ENCODE measurements at places on chromosomes 16 and 17.

- H3K27ac ChIP-seq = no peak overlapping the region
- no peaks in the 10 kb centered on the region for H3K36me3 ChIP-seq
- peaks cover 34% of the 10 kb centered on the region for H3K27me3 ChIP-seq
- peaks cover 4% of the 10 kb centered on the region for H3K4me1 ChIP-seq
These were observed 2.7 kb downstream of the C1QTNF1 start for GRCh38 chr17:79026376-79027273.

- no peaks in the 10 kb centered on the region for H3K36me3 ChIP-seq
- DNase-seq = no peak
- H3K4me1 ChIP-seq = no peaks in the 10 kb centered on the region
These were observed 63.3 kb upstream of the KCNJ16 start for GRCh38 chr17:70011750-70012149.

- peaks cover 10% of the 10 kb centered on the region for H3K36me3 ChIP-seq
- H3K27ac ChIP-seq = no peak overlapping the region
- no peaks in the 10 kb centered on the region for H3K27me3 ChIP-seq
- H3K4me1 ChIP-seq = peaks cover 35% of the 10 kb centered on the region
- no peak for DNase-seq
These were observed 40.4 kb downstream of the UBE2G1 start for GRCh38 chr17:4326112-4326511.

DNA sequence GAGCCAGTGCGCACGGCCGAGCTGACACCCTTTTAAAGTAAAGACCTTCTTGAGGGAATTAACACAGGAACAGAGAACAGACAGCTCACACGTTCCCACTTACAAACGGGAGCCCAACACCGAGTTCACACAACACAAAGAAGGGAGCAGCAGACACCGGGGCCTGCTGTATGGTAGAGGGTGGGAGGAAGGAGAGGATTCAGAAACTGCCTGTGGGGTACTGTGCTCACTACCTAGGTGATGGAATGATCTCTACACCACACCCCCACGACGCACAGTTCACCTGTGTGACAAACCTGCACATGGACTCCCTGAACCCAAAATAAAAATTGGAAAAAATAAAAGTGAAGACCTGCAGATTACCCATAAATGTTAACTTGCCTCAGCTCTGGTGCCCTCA is 32.5 kb downstream of the TMC6 start:
- no peaks in the 10 kb centered on the region for H3K27me3 ChIP-seq
- DNase-seq = no peak
- H3K36me3 ChIP-seq = peaks cover 4% of the 10 kb centered on the region
- H3K4me3 ChIP-seq = no peak overlapping the region

- H3K4me3 ChIP-seq = no peak overlapping the region
- H3K4me1 ChIP-seq = peaks cover 48% of the 10 kb centered on the region
- H3K36me3 ChIP-seq = peaks cover 4% of the 10 kb centered on the region
- H3K27me3 ChIP-seq = no peaks in the 10 kb centered on the region
- H3K27ac ChIP-seq = peak overlapping the region; percentile 12
These were observed 8.1 kb downstream of the CLTC start for GRCh38 chr17:59627770-59628171.

GRCh38 chr16:13438064-13438463 is 481.9 kb upstream of the ERCC4 start:
- no peaks in the 10 kb centered on the region for H3K36me3 ChIP-seq
- H3K4me1 ChIP-seq = no peaks in the 10 kb centered on the region
- no peak overlapping the region for H3K4me3 ChIP-seq
- DNase-seq = no peak
- H3K27ac ChIP-seq = no peak overlapping the region

- peaks cover 6% of the 10 kb centered on the region for H3K36me3 ChIP-seq
- H3K4me1 ChIP-seq = peaks cover 47% of the 10 kb centered on the region
- H3K27me3 ChIP-seq = no peaks in the 10 kb centered on the region
- DNase-seq = no peak
These were observed 7.5 kb downstream of the FLOT2 start for GRCh38 chr17:28889996-28890395.

DNA sequence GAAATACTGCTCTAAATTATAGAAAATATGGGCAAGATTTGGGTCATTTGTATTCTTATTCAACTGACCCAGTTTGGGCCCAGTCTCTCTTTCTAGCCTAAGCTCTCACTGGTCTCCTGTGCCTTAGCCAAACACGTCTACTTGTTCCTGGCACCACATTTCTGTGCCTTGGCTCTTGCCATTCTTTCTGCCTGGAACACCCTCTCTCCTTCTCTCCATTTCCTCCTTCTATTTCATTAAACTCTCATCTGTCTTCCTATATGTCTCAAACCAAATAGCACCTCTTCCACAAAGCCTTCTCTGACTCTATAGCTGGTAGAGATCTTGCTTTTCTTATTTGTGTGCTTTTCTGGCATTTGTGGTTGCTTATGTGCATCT is 37.7 kb upstream of the NUFIP2 start:
- no peaks in the 10 kb centered on the region for H3K27me3 ChIP-seq
- no peak for DNase-seq
- H3K36me3 ChIP-seq = no peaks in the 10 kb centered on the region
- H3K4me3 ChIP-seq = no peak overlapping the region

DNA sequence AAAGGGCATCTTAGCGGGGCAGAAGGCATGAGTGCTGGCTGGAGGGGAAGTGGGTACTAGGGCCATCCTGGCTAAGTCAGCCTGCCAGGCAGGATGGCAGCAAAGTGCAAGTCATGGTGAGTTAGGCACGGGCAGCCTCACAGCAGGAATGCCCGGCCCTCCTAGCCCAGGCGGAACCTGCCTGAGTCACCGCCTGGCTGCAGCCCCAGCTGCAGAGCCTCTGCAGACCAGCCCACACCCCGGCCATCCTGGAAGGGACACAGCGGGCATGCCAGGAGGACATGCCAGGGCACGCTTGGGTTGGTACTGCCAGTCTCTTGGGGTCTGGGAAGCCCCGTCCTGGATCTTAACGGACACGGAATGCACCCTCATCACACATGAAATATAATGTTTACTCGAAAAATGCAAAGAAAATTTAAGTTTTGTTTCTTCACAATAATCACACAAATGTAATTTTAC is 5.0 kb upstream of the ALDH3A1 start:
- H3K36me3 ChIP-seq = no peaks in the 10 kb centered on the region
- H3K4me3 ChIP-seq = no peak overlapping the region
- H3K27ac ChIP-seq = no peak overlapping the region
- H3K4me1 ChIP-seq = no peaks in the 10 kb centered on the region
- no peak for DNase-seq

GRCh38 chr17:32869345-32870026 is 7.4 kb downstream of the MYO1D start:
- H3K27ac ChIP-seq = no peak overlapping the region
- H3K4me1 ChIP-seq = peaks cover 5% of the 10 kb centered on the region
- H3K4me3 ChIP-seq = no peak overlapping the region
- no peaks in the 10 kb centered on the region for H3K36me3 ChIP-seq
- no peak for DNase-seq

DNA sequence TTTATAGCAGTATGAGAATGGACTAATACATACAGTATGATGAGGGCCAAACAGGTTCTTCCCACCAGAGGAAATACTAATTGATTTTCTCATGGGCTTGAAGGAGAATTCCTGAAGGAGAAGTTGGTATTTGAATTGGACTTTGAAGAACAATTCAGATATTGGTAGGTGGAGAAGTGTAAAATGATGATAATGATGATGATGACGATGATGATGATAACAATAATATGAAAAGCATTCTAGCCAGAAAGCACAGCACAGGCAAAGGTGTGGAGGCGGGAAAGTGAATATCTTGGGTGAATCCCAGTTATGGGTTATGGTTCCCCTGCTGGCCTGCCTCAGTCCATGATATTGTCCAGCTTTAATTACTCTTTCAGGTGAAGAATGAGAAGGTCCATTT is 562.4 kb upstream of the SALL1 start:
- no peak for DNase-seq
- no peaks in the 10 kb centered on the region for H3K4me1 ChIP-seq
- no peak overlapping the region for H3K4me3 ChIP-seq
- H3K27ac ChIP-seq = no peak overlapping the region

DNA sequence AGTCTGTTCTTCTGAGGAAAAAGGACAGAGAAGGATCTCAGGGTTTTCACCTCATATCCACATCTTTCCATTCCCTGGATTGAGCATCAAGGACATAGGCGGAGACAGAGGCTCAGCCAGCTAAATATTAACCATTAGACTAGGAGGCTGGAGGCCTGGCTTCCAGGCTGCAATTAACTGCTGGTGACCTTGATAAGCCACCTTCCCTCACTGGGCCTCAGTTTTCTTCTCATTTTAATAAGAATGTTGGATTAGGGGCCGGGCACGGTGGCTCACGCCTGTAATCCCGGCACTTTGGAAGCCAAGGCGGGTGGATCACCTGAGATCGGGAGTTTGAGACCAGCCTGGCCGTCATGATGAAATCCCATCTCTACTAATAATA is 25.6 kb upstream of the CNOT1 start:
- peaks cover 5% of the 10 kb centered on the region for H3K27me3 ChIP-seq
- H3K4me1 ChIP-seq = no peaks in the 10 kb centered on the region
- no peak for DNase-seq

GRCh38 chr16:78813661-78814311 is 714.3 kb downstream of the WWOX start:
- H3K27me3 ChIP-seq = peaks cover 6% of the 10 kb centered on the region
- no peaks in the 10 kb centered on the region for H3K36me3 ChIP-seq
- H3K4me3 ChIP-seq = no peak overlapping the region
- no peak for DNase-seq

GRCh38 chr16:11020388-11020787 is 76.0 kb downstream of the CLEC16A start:
- H3K27me3 ChIP-seq = no peaks in the 10 kb centered on the region
- H3K27ac ChIP-seq = no peak overlapping the region
- peaks cover 18% of the 10 kb centered on the region for H3K36me3 ChIP-seq
- DNase-seq = no peak
- no peak overlapping the region for H3K4me3 ChIP-seq
- H3K4me1 ChIP-seq = peaks cover 35% of the 10 kb centered on the region

DNA sequence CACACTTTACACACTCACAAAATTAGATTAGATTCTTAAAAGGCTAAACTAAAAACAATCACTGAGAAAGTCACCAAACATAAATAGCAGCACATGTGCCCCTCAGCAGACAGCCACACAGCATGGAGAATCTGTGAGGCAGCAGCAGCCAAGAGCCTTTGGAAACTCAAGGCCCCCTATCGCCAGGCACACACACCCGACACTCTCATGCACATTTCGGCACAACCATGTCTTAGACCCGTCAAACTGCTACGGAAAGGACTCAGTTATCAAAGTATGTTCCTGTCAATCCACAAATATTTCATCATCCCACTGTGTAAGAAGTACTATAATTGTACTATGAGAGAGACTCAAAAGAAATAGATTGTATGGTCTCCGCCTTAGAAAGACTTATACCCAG is 20.9 kb downstream of the UBE2O start:
- no peaks in the 10 kb centered on the region for H3K27me3 ChIP-seq
- peaks cover 25% of the 10 kb centered on the region for H3K4me1 ChIP-seq
- no peak overlapping the region for H3K27ac ChIP-seq
- no peak overlapping the region for H3K4me3 ChIP-seq
- no peak for DNase-seq

GRCh38 chr16:30066761-30067583 is 1.4 kb downstream of the ALDOA start:
- H3K4me3 ChIP-seq = peak overlapping the region; percentile 97
- no peaks in the 10 kb centered on the region for H3K27me3 ChIP-seq
- H3K4me1 ChIP-seq = peaks cover 35% of the 10 kb centered on the region
- DNase-seq = no peak
- peaks cover 12% of the 10 kb centered on the region for H3K36me3 ChIP-seq
- H3K27ac ChIP-seq = peak overlapping the region; percentile 98

- peaks cover 12% of the 10 kb centered on the region for H3K4me1 ChIP-seq
- H3K27me3 ChIP-seq = no peaks in the 10 kb centered on the region
- no peak overlapping the region for H3K4me3 ChIP-seq
- DNase-seq = no peak
- H3K27ac ChIP-seq = no peak overlapping the region
These were observed 12.4 kb downstream of the CMTR2 start for GRCh38 chr16:71276589-71277334.

DNA sequence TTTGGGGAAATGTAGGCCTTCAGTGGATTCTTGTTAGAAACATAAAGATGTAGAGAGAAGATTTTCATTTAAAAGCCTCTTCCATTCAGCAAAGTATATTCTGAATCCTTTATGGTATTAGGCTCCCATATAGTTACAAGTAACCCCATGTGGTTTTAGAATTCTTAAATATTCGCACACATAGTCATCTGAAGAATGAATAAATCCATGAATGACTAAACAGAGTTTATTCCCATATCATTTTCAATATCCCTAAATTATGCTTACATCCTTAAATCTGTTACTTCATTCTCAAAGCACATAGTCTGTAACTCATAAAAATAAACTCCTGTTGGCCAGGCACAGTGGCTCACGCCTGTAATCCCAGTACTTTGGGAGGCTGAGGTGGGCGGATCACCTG is 962.1 kb downstream of the KCNJ18 start:
- H3K27me3 ChIP-seq = no peaks in the 10 kb centered on the region
- no peak overlapping the region for H3K4me3 ChIP-seq
- no peaks in the 10 kb centered on the region for H3K4me1 ChIP-seq
- peaks cover 5% of the 10 kb centered on the region for H3K36me3 ChIP-seq
- no peak for DNase-seq
- no peak overlapping the region for H3K27ac ChIP-seq

DNA sequence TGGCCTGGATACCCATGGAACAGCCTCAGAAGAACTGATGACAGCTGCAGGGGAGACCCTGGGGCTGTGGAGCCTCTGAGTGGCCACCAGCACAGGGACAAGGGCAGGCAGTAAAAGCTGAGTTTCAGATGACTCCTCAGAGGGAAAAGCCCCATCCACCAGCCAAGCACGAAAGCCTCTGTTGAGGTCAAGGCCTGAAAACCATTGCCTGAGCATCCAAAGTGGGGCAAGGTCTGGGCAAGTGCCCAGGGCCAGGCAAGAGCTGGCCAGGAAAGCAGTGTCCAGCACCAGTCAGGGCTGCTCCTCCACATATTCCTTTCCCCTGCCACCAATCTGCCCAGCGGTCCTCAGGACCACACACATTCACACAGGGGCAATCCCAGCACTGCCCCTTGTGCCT is 16.4 kb downstream of the ATP6V0D1 start:
- peaks cover 47% of the 10 kb centered on the region for H3K4me1 ChIP-seq
- no peak overlapping the region for H3K27ac ChIP-seq
- no peak for DNase-seq
- no peaks in the 10 kb centered on the region for H3K27me3 ChIP-seq
- no peaks in the 10 kb centered on the region for H3K36me3 ChIP-seq

- no peaks in the 10 kb centered on the region for H3K27me3 ChIP-seq
- H3K4me1 ChIP-seq = peaks cover 52% of the 10 kb centered on the region
- no peak for DNase-seq
- H3K4me3 ChIP-seq = no peak overlapping the region
- peak overlapping the region; percentile 3 for H3K27ac ChIP-seq
These were observed 19.9 kb downstream of the TNRC6A start for GRCh38 chr16:24749310-24749709.
